ENCODE measurements at places on chromosomes 13 and 19.

- no peak for DNase-seq
Observed at GRCh38 chr19:11194656-11195558, 2.4 kb downstream of the KANK2 start.

GRCh38 chr19:7188698-7189629 lies 105.2 kb downstream of the INSR start:
- no peak for DNase-seq

DNA sequence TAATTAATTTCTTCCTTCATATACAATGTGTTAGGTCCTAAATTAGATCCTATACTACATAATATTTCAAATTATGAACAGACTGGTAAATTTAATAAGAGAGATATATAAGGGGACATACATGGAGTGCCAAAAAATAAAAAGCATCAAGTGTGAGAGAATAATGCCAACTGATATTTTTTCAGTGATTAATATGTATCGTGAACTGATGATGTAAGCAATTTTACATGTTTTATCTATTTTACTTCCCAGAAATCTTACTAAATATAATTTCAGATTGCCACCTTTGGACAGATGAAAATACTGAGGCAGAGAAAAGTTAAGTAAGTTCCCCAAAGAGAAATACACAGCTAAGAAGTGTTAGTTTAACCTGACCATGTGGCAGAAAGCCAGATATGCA lies 870.8 kb downstream of the SLITRK5 start:
- DNase-seq = no peak

GRCh38 chr19:17420475-17420924 lies 653 bp downstream of the MVB12A start:
- peak; percentile 63 for DNase-seq

- DNase-seq = no peak
Observed at GRCh38 chr19:44675521-44675920, 4.2 kb downstream of the CEACAM19 start.
